Stromal cell of bone marrow (primary cell): ENCODE measurements at places on chromosomes 5 and 9.

DNA sequence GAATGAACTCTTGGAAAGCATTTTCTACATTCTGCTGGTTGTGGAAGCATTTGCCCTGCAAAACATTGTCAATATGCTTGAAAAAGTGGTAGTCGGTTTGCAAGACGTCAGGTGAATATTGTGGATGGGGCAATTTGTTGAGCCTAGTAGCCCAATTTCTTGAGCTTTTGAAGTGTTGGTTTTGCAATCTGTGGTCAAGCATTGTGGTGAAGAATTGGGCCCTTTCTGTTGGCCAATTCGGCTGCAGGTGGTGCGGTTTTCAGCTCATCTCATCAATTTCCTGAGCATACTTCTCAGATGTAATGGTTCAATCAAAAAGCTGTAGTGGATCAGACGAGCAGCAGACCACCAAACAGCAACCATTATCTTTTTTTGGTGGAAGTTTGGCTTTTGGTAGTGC, 426.8 kb upstream of the CDH9 start:
- no peak for DNase-seq

DNA sequence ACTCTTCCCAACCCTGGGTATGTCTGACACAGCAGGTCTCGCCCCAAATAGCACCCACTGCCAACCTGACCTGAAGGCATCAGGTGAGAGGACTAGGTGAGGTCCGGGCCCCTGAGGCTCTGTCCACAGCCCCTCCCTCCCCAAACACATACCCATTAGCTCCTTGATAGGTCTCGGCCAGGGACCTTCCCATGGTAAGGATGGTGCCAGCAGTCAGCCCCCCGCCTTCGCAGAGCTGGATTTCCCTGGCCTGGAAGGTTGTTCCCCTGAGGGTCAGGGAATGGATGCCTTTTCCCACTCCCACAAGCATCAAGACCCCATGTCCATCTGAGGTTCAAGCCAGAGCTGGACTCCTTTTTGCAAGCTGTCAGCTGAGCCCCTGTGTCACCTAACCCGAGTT, 2.7 kb downstream of the ENHO start:
- DNase-seq: no peak

DNA sequence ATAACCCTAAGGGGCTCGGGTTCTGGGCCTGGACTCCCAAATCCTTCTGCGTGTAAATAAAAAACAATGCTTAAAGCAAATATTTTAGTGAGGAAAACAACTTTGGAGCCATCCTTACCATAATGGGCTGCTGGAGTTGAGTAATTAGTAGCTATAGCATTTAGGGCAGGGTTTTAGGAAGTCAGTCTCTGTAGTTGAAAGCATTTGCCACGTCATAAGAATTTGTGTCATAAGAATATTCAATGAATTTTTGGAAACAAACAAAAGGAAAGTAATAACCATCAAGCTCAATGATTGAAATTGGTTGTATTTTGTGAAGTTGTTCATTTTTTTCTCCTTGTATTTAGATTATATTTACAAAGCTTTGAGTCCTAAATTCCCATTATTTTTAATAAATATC, 114.8 kb upstream of the ELL2 start:
- no peak for DNase-seq

DNA sequence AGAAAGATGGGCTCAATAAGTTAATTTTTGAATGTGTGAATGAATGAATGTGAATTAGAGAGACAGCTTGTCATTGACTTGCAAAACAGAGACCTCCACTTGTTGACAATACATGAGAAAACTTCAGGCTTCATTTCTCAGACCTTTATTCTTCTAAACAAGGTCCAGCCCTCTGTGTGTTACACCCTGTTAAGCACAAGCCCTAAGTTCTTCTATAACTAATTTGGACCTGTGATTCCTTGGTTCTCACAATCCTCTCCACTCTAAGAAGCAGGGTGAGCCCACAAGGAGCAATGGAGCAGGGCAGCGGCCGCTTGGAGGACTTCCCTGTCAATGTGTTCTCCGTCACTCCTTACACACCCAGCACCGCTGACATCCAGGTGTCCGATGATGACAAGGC, at the start of gene TMEM174:
Gene TMEM174 (plus strand): TSS at position 243 of the 400 bp plus-strand sequence. CDS start 51 bp downstream, at position 294.
- no peak for DNase-seq

DNA sequence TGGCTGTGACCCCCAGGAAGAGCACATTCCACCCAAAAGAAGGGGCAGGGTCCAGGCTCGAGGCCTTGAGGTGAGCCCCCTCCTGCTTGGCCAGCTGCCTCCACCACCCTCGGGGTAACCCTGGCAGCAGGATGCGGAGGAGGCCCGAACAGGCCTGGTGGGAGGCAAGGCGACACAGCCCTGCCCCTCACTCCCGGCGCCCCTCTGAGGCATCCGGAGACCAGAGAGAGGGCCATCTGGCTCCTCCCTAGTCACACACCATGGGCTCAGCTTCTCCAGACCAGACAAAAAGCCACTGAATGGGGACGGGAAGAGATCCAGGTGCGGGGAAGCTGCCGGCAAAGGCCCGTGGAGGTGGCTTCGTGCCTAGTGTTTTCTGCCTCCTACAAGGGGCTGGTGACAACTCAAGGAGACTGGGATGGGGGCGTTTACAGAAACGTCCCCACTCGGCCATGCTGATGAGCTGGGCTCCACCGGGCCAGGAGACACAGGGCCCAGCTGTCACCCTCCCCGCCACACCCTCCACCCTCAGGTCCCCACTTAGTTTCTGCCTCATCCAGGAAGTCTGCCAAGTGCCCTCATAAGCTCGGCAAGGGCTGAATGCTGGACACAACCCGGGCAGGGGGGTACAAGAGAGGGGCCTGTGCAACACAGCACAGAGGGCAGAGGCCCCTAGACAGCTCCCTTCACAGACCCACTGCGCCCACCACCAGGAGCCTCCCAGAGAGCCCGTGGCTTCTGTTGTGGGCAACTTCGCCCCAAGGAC, 41.9 kb downstream of the NACC2 start:
- DNase-seq: no peak

DNA sequence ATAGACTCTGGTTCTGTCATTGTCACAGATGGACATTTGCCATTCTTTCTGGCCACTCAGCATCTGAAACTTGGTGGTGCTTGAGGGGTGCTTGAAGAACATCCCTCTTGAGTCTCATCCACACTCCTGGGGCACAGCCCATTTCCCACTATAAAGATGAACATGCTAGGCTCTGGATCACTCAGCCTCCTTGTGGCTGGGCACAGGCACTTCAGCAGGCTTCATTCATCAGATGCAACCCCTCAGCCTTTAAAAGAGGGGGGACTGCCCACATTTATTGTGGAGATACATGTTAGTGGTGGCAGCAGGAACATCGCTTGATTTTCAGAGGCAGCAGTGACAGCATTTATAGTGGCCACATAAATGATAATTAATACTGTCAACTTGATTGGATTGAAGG, 124.7 kb upstream of the NIPBL start:
- no peak for DNase-seq
